Activated CD4-positive, alpha-beta memory T cell treated with anti-CD3 and anti-CD28 coated beads, Interleukin-2, amount 10 ng/mL, durations not matched to agents 7 days and 5 days (primary cell): ENCODE measurements at places on chromosomes 12 and 14. TPM values are rescaled to one million over a fixed set of nuclear protein-coding genes. Genes with fewer than 3 reads are reported as not detected.
A peak's percentile ranks its signal among the peaks of the same experiment; 100 is the strongest.

GRCh38 chr12:47803191-47803875 lies 16.4 kb downstream of the HDAC7 start:
- no peak for DNase-seq

CLEC1B gene
- total RNA-seq = not detected

GRCh38 chr12:87836190-87836589 lies 193.0 kb downstream of the C12orf50 start:
- DNase-seq = no peak

DNA sequence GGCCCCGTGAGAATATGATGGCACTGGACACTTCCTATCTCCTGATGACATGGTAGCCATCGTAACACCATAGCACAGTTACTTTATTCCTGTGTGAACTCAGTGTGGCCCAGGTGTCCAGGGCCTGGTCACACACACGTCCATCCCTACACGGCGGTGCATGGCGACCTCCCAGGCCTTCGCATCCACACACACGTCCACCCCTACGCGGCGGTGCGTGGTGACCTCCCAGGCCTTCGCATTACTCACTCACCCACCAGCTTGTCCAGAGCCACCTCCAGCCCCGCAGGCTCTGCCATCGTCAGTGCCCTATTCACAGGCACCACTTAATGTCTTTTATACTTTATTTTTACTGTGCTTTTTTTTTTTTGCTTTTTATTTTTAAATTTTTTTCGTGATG lies 39.4 kb upstream of the TEX22 start:
- DNase-seq = no peak

GRCh38 chr12:116319898-116320621 lies 42.6 kb upstream of the MED13L start:
- peak; percentile 22 for DNase-seq

- peak; percentile 24 for DNase-seq
Observed at GRCh38 chr12:1093166-1093751, 102.2 kb downstream of the ERC1 start.

DNA sequence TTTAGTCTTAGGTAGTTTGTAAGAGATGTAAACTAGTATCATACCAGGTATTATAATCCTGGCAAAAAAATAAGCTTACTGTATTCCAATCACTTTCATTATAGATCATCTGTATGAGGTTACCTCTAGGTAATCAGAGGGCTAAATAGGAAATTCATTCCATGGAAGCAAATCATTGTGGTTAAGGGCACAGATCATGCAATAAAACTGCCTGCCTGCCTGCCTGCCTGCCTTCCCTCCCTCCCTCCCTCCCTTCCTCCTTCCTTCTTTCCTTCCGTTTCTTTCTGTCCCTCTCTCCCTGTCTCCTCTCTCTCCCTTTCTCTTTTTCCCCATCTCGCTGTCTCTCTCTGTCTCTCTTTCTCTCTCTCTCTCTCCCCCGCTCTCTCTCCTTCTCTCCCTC lies 3.2 kb upstream of the CLEC9A start:
- DNase-seq = no peak

DNA sequence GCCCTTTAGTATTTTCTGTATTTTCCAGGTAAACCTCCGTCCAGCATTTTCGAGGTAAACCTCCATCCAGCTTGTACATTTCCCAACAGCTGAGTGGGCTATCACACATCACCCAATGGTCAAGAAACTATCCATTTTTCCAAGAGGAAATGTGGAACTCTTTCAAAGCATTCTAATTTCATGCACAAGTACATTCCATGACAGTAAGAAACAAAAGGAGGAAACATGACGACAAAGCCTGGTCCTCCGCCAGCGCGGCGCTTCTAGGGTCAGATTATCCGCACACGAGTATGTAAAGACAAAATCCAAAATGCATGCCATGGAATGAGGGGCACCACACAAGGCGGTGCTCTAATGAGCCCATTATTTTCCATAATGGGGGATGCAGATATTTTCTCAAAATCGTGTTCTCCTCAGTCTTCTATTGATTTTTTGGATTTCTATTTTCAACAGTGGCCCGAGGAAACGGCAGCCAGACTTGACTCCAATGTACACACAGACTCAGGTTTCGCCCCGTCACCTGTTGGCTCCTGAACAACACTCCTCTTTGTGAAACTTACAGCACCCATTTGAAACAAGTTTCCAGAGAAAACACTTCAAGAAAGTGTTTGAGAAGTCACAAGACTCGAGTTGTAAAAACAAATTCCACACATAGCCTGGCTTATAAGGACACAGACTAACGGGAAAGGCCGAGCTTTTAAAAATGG lies 107.4 kb downstream of the PRICKLE1 start:
- no peak for DNase-seq
